ENCODE measurements at places on chromosomes 1 and 21.

DNA sequence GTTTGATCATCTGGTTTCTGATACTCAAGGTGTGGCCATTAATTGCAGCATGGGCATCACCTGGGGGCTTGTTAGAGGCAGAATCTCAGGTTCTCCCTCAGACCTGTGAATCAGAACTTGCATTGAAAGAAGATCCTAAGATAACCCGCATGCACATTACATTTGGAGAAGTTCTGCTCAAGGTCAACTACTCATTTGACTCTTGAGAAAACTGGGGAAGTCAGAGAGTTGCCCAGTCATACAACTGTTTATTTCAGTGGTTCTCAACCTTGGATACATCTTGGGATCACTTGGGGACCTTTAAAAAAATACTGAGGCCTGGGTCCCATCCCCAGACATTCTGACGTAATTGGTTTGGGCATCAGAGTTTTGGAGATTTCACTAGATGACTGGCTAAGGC lies 30.5 kb downstream of the CAMTA1 start:
- DNase-seq, result no peak

DNA sequence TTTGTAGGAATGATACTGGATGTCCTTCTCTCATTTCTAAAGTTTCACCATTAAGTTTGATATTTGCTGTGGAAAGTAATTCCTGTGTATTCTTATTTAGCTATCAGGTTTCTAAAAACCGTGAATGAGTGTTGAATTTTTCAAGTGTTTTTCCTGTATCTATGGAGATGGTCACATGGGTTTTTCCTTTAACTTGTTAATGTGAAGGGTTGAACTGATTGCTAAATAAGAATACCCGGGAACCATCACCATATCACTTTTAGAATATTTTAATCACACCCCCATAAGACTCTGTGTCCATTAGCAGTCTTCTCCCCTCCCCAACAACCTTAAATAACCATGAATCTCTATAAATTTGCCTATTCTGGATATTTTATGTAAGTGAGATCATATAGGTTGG lies 16.5 kb upstream of the ASAP3 start:
- DNase-seq, result no peak

GRCh38 chr1:228013131-228013934 lies 6.5 kb downstream of the WNT3A start:
- no peak for DNase-seq

DNA sequence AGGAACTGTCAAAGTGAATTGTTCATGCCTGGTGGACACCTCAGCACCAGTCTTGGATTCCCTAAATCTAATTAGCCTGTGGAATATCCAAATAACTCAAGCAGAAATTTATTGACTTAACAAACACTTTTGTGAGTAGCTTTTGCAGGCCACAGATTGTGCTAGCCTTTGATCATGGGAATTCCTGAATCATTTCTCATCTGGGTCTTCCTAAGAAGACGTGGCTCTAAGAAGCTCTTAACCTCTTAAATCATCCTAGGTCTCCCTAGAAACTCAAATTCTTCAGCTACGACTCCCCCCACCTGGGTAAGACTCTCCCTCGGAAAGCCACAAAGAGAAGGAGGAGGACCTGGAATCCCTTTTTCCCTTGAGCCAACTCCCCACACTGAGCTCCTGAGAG lies 53.8 kb upstream of the PSEN2 start:
- DNase-seq, result no peak

GRCh38 chr1:199291022-199291740 lies 652.3 kb downstream of the PTPRC start:
- DNase-seq, result no peak

GRCh38 chr1:2969011-2969844 lies 52.0 kb upstream of the ACTRT2 start:
- no peak for DNase-seq

DNA sequence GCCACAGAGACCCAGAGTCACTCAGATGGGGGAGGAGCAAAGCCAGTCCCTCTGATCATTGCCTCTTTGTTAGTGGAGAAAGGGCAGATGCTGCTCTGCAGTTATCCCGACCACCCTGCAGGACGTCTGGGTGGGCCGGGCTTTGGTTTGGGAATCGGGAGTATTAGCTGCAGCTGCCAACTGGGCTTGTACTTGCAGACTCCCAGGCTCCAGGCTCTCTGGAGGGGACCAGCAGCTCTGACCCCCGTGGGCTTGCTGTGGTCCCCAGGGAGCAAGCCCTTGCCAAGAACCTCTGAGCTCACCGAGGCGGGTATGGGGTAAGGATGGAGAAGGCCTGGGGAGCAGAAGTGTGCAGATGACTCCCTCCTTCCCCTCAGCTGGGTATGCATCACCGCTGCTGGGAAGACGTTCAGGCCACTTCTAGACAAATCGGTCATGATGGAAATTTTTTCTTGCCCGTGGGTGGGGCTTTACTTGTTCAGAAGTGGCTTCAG lies 21.6 kb downstream of the MAPKAPK2 start:
- peak; percentile 48 for DNase-seq

DNA sequence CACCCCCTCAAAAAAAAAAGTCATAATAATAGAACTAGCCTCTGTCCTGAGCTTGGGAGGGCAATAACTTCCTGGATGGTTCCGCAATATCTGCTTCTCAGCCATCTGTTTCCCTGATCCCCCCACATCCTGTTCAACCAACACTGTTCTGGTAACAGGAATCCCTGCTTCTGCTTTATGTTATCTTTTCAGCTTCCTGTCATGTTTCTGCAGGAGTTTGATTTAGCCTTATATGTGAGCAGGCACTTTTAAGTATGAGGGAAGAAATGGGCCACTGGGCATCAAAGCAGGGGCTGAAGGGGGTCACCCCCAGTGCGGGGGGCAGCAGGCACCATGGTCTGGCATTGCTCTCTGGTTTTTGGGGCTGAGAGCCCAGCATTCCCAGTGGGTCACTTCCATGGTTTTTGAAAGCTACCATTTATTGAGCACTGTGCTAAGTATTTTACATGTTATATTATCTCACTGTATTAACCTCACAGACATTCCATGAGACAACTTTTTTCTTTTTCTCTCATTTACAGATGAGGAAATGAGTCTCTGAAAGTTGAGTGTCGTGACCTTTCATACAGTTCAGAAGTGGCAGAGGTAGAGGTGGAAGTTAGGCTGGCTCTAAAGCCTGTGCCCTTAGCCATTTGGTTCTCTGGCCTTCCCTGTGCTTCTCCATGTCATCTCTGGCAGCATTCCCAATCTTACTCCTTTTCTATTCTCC lies 61.9 kb downstream of the DNTTIP2 start:
- DNase-seq, result no peak

DNA sequence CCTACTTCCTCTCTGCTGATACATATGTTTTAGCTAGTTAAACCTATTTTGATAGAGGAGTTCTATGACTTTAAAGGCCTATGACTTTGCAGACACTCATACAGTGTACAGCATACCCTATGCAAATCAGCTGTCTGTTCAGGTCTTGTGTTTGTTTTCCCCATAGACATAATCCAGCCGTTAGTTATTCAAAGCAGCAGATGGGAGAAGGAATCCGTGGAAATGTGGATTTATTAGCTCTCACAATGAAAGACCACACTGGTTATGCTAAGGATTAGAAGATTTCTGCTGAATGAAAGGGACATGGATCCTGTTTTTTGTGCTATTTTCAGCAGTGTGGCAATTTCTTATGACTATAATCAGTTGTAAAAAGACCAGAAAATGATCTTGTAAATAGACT lies 59.8 kb downstream of the MAST2 start:
- no peak for DNase-seq

GRCh38 chr1:29546496-29546895 lies 310.2 kb downstream of the PTPRU start:
- no peak for DNase-seq

Data from stimulated activated CD4-positive, alpha-beta T cell treated with anti-CD3 and anti-CD28 coated beads, Interleukin-2, amount 100 ng/mL, for 4 hours (primary cell).